Substantia nigra (tissue), 51 donors: ENCODE measurements at places on chromosomes 13 and 19.

GRCh38 chr19:30338878-30339623, 33.1 kb upstream of the ZNF536 start:
- DNase-seq = no peak

GRCh38 chr13:65826657-65827056, 1403.5 kb downstream of the PCDH9 start:
- no peak for DNase-seq

- DNase-seq = no peak
Observed at GRCh38 chr13:107907065-107907805, 308.1 kb downstream of the LIG4 start.

- DNase-seq = no peak
Observed at GRCh38 chr19:45344621-45345505, 4.3 kb downstream of the KLC3 start.

GRCh38 chr19:6979399-6979798, 41.8 kb downstream of the MBD3L2B start:
- no peak for DNase-seq

- DNase-seq = no peak
Observed at GRCh38 chr13:93505104-93505952, 278.7 kb downstream of the GPC6 start.

- DNase-seq = no peak
Observed at GRCh38 chr19:2726160-2726855, 5.1 kb upstream of the DIRAS1 start.

DNA sequence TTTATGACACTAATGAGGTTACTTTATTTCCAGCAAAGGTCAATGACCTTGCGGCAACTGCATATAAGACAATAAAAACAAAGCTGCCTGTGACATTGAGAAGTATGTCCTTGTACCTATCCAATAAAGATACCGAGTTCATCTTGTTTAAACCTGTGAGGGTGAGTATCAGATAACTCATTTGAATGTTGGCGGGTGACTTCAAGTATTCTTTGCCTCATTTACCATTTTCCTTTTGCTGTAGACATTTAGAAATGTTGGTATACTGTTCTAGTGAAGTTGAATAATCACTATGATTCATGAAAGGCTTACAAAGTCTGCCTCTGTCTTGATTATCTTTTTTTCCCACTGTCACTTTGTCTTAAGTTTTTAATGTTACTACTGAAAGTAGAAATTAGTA, 65.0 kb downstream of the COG3 start:
- no peak for DNase-seq

- no peak for DNase-seq
Observed at GRCh38 chr19:6608940-6609339, 18.0 kb upstream of the CD70 start.

- no peak for DNase-seq
Observed at GRCh38 chr13:89199138-89199537, 1528.0 kb downstream of the SLITRK5 start.

- DNase-seq = no peak
Observed at GRCh38 chr19:11256189-11256588, 6.1 kb downstream of the DOCK6 start.

GRCh38 chr13:27375686-27376326, 48.6 kb upstream of the GTF3A start:
- no peak for DNase-seq

- DNase-seq = no peak
Observed at GRCh38 chr19:29263305-29264135, 50.6 kb upstream of the UQCRFS1 start.

DNA sequence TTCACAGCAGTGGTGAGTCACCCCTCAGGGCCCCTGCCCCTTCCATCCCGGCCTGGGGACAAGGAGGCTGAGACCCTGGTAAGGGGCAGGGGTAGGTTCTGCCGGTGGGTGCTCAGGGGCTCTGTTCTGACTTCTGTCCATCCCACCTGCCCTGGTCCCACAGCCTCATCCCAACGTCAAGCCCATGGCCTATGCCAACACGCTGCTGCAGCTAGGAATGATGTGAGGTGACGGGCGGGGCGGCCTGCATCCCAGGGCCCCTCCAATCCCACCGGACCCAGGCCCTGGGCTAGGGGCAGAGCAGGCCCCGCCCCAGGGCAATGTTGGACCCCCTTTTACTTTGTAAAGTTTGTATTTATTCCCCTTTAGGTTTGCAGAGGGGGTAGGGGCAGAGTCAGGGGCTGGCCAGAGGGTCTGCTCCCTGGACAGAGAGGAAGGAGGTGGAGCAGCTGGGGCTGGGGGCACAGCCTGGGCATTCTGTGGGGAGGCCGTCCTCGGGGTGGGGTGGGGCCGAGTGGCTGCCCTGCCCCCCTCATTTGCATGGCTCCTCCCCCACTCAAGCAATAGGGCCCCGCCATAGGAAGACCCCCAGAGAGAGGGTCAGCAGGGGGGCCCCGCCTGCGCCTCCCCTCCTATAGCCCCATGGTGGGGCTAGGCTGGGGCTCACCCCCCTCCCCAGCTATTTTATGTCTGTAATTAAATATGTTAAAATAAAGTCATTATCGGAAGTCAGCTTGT, 23.1 kb downstream of the CCDC8 start:
- no peak for DNase-seq

DNA sequence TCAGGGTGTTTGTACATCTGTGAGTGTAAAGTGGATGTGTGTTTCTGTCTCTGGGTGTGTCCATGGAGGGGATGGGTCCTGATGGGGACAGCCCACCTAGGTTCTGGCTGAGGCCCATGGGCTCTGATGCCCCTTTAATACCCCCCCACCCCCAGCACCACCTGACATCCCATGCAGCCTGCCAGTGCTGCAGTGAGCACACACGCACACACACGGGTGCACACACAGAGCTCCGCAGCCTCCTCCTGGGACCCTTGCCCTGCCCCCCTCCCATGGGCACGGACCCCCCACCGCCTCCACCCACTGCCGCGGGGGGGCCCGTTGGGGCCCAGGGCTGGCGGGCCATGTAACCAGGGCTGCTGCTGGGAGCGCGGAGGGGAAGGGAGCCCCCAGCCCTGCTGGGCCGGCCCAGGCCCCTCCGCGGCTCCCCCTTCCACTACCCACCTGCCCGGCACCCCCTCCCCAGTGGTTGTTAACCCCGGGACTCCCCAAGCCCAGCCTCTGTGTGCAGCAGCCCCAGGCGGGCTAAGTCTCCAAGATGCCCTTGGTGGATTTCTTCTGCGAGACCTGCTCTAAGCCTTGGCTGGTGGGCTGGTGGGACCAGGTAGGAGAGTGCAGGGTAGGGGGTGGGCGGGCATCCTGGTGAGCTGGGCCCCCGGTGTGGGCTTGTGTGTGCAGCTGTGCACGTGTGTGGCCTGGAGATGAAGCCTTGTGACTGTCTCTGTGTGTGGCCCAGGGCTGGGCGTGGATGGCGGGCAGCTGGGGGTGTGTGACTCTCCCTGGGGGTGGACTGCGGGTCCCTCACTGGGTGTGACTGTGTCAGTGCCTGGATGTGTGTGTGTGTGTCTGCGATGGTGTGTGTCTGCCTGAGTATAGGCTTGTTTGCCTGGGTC, 32.6 kb downstream of the PDE4A start:
- no peak for DNase-seq

DNA sequence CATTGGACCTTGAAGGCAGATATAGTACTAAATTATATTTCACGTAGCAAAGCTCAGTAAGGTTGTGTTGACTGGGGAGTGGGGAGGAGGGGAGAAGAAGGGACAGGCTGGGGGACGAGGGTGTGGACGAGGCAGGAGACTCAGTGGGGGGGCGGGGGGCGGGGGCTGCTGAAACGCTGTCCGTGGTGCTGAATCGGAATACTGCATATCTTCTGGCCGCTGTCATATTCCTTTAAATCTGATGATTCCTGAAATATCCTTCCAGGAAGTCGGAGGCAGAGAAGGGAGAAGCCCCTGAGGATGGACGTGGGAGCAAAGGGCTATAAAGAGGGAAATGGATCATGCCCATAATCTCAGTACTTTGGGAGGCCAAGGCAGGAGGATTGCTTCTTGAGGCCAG, 34.7 kb upstream of the CASP14 start:
- DNase-seq = no peak

- peak; percentile 61 for DNase-seq
Observed at GRCh38 chr19:19145684-19146608, 7.7 kb upstream of the TMEM161A start.

- DNase-seq = no peak
Observed at GRCh38 chr13:101579281-101579802, 126.9 kb downstream of the ITGBL1 start.

DNA sequence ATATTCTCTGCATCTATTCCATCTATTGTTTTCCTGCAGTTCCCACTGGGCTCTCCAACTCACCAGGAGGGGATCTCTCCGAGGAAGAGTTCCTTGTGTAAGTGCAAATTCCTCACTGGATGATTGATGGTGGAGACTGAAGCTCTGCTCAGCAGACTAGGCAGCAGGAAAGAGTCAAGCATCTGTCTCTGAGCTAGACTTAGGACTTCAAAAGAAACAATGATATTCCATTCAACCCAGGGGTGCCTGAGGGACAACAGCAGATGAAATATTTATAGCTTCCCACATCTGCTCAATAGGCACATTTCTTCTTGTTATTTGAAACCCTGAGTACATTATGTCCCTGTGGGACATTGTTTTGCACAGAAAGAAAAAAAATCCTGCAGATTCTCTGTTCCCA, at the start of the genes OR7A5 and OR7C1:
Gene OR7A5 (minus strand): TSS at position 175 of the 400 bp plus-strand sequence. CDS start 6,944 bp downstream, outside the sequence.
Gene OR7C1 (minus strand): TSS at position 175 of the 400 bp plus-strand sequence. CDS start 35,049 bp downstream, outside the sequence.
- DNase-seq = no peak

DNA sequence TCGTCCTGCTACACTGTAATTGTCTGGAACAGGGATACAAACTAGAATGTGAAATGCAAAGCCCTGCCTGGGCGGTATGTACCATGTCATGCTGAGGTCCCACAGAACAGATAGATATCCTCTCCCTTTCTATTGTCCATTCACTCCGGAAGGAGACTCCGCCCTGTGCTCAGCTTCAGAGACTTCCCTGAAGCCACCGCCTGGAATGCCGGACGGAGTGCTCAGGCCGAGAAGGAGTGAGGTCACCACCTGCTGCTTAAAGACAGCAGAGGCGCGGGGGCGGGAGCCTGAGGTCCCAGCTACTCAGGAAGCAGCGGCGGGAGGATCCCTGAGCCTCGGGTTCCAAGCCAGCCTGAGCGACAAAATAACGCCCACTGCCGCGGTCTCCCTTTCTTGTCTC, 890 bp upstream of the ZNF611 start:
- peak; percentile 6 for DNase-seq

DNA sequence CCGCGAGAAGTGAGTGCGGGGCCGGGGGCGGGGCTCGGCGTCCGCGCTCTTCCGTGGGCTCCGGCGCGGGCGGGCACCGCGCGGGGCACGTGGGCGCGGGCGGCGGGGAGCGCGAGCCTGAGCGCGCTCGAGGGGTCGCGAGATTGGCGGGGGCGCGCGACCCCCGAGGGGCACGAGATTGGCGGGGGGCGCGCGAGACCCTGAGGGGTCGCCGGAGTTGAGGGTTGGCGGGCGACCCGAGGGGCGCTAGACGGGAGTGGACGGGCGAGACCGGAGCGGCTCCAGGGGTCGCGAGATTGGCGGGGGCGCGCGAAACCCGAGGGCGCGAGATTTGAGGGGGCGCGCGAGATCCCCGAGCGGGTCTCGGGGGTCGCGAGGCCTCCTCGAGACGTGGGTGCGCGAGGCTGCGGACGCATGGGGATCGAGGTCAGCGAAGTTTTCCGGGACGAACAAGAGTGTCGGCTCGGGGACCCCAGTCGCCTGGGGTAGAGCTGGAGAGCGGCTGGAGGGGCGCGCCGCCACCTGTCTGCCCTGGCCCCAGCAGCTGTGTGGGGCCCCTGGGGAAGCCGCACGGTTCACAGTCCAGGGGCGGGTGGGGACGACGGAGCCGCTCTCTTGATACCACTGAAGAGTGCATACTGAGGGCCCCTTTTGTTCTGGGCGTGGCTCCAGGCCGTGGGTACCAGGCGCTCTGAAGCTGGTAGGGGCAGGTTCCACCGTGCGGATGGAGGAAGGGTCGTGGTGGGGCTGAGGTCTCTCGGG, 682 bp downstream of the SSBP4 start:
- DNase-seq = no peak

- no peak for DNase-seq
Observed at GRCh38 chr13:41505209-41505835, 48.0 kb downstream of the RGCC start.

DNA sequence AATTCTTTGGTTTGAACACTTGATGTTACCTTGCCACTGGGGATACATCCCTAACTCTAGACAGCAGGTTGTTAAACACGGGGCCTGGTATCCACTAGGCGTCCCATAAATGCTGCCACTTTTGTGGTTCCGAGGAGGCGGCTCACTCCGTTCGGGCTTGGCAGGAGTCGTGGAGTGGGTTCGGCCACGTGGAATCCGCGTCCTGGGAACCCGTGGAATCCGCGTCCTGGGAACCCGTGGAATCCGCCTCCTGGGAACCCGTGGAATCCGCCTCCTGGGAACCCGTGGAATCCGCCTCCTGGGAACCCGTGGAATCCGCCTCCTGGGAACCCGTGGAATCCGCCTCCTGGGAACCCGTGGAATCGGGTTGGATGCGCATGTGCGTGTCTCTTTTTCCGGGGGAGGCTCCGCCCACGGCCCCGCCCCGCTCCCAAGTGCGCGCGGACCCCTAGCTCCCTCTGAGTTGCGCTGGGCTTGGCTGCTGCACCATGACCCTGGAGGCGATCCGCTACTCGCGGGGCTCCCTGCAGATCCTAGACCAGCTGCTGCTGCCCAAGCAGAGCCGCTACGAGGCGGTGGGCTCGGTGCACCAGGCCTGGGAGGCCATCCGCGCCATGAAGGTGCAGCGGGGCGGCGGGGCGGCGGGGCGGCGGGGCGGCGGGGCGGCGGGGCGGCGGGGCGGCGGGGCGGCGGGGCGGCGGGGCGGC, at the start of gene MRI1:
Gene MRI1 (plus strand): TSS at position 422 of the 707 bp plus-strand sequence. CDS start 67 bp downstream, at position 489.
- peak; percentile 45 for DNase-seq

DNA sequence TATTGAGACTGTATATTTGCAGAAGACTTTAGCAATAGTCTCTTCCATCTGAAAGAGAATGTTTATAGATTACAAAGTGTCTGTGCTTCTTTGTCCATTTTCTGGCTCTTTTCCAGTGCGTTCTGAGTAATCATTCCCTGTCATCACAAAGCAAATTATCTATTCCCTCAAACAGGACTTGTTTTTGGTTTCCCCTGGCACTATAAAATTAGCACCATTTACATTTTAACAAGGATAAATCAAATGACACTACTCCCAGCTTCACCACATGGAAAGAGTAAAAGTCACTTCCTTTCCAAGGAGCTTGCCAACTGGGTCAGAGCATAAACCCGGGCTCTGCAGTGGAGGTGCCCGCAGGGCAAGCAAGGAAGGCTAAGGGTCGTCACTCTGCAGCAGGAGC, 88.1 kb downstream of the SHISA2 start:
- peak; percentile 54 for DNase-seq

DNA sequence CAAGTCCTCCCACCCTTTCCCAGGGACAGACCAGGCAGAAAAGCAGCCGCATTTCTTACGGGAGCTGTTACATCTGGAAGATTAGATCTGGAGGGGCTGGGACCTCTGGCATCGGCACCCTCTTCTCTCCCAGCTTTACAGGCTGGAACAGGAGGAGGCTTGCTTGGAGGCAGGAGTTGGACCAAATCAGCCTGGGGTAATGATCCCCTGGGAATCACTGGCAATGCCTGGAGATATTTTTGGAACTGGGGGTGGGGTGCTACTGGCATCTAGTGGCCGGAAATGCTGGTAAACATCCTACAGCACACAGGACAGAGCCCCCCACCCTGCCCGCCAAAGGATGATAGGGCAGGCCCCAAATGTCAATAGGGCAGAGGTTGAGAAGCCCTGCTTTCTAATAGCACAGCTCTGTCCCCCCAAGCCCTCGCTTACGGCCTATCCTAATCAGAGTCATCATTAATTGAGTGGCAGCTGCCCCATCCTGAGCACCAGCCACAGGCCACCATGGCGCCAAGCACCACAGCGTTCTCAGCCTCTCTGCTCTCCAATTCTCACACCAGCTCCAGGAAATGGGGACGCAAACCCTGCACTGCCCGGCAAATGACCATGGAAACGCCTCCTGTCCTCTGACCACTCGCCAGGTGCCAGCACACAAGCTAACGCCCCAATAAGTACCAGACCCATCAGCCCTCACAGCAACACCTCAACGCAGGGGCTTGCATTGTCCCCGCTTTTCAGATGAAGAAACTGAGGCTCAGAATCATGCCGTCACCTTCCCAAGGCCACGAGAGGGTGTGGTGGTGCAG, 20.6 kb downstream of the LRRC4B start:
- DNase-seq = peak; percentile 46
